Right atrium auricular region (tissue), 2 donors: ENCODE measurements at places on chromosomes 4 and X. TPM values are rescaled to one million over a fixed set of nuclear protein-coding genes. Genes with fewer than 3 reads are reported as not detected.

DNA sequence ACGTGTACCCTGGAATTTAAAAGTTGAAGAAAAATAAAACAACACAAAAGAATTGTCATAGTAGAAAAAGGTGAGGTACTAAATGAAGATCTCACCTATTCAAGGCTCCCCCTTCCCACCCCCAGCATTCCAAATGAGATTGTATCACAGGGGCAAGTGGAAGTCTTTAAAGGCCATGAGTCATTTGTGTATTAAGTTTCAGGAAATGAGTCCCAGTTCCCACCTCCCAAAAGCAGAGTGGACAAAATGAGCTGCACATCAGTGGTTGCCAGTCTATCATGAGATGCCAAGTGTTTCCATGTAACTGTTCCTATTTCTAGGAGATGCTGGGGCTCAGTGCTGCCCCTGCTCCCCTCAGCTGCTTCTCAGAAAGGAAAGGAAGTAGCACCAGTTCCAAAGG lies 20.1 kb downstream of the ARHGEF9 start:
- DNase-seq = no peak

The HNRNPD gene
- total RNA-seq = 45.7 TPM

- DNase-seq = no peak
Measured at GRCh38 chrX:4963432-4963831, 1250.0 kb upstream of the PRKX start.

The STS gene
- 7.0 TPM for total RNA-seq
